ENCODE measurements at places on chromosomes 5 and 9. TPM values are rescaled to one million over a fixed set of nuclear protein-coding genes. Genes with fewer than 3 reads are reported as not detected.

DNA sequence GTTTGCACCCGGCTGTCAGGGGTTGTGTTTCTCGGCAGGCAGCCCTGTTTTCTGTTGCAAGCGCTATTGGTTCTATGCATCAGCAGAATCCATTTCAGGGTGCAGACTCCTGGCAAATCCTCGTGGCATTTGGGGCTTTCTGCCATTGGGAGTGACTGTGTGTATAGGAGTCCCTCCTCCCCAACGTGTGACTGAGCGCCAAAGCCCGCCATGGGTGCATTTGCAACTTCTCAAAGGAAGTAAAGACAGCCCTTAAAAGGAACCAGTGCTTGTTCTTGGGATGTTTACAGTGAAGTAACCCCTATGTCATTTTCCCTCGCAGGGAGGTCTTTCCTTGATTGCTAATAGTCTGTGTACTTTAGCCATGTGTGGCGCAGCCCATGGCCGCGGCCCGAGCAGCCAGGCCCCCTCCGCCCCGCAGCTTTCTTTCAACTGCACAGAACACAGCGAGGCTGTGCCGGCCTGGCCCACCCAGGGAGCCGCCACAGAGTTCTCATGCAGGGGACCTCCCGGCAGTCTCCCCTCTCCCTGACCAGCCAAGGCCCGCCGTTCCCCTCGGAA lies 175.6 kb downstream of the HSD17B3 start:
- no peaks in the 10 kb centered on the region for H3K4me1 ChIP-seq
- no peaks in the 10 kb centered on the region for H3K36me3 ChIP-seq
- no peak for DNase-seq
- no peaks in the 10 kb centered on the region for H3K27me3 ChIP-seq
- H3K27ac ChIP-seq: no peak overlapping the region
- H3K4me3 ChIP-seq: no peak overlapping the region

- H3K27me3 ChIP-seq: no peaks in the 10 kb centered on the region
- no peak overlapping the region for H3K4me3 ChIP-seq
- no peak for DNase-seq
- no peaks in the 10 kb centered on the region for H3K36me3 ChIP-seq
Measured at GRCh38 chr5:77620405-77620804, 18.1 kb downstream of the OTP start.

- peaks cover 14% of the 10 kb centered on the region for H3K36me3 ChIP-seq
- no peak for DNase-seq
- H3K27ac ChIP-seq: no peak overlapping the region
- H3K27me3 ChIP-seq: no peaks in the 10 kb centered on the region
- peaks cover 15% of the 10 kb centered on the region for H3K4me1 ChIP-seq
- no peak overlapping the region for H3K4me3 ChIP-seq
Measured at GRCh38 chr9:33475357-33475756, 1.6 kb upstream of the NOL6 start.

- H3K4me3 ChIP-seq: no peak overlapping the region
- H3K27me3 ChIP-seq: no peaks in the 10 kb centered on the region
- H3K36me3 ChIP-seq: peaks cover 16% of the 10 kb centered on the region
- no peak for DNase-seq
Measured at GRCh38 chr5:66169534-66169933, 25.4 kb downstream of the SREK1 start.

GRCh38 chr5:65394087-65394486 lies 87.6 kb downstream of the ADAMTS6 start:
- no peak overlapping the region for H3K4me3 ChIP-seq
- DNase-seq: peak; percentile 42
- no peaks in the 10 kb centered on the region for H3K36me3 ChIP-seq
- no peak overlapping the region for H3K27ac ChIP-seq

The CARD6 gene
- 32.1 TPM for total RNA-seq
